ENCODE measurements at places on chromosomes 6 and 20. TPM values are rescaled to one million over a fixed set of nuclear protein-coding genes. Genes with fewer than 3 reads are reported as not detected.

The LY6G6F gene
- 7.7 TPM for total RNA-seq

The AKAP12 gene
- 0.31 TPM for total RNA-seq

The COL9A1 gene
- not detected for total RNA-seq

The RIPOR3 gene
- total RNA-seq: 0.42 TPM

The OR2B6 gene
- not detected for total RNA-seq

The HMGN3 gene
- total RNA-seq: 26.4 TPM

The DACT2 gene
- not detected for total RNA-seq

The WDR46 gene
- 19.4 TPM for total RNA-seq

The DDX43 gene
- 1.6 TPM for total RNA-seq

The PSORS1C2 gene
- not detected for total RNA-seq

The PERP gene
- total RNA-seq: 0.73 TPM

The TOP1 gene
- total RNA-seq: 26.2 TPM

The SPATA25 gene
- 0.52 TPM for total RNA-seq

The WFDC12 gene
- not detected for total RNA-seq

The TMEM217 gene
- 1.6 TPM for total RNA-seq

The CDC40 gene
- total RNA-seq: 63.3 TPM

The NKX2-4 gene
- total RNA-seq: not detected

The WFDC10B gene
- not detected for total RNA-seq

The POU3F2 gene
- under 0.01 TPM for total RNA-seq

The PPP1R3G gene
- total RNA-seq: 0.31 TPM

The POPDC3 gene
- not detected for total RNA-seq

The PSMB9 gene
- 18.7 TPM for total RNA-seq

The C20orf141 gene
- not detected for total RNA-seq

The PGBD1 gene
- total RNA-seq: 0.52 TPM

The FKBP1C gene
- total RNA-seq: 0.73 TPM

The VIP gene
- not detected for total RNA-seq

The KCNB1 gene
- total RNA-seq: under 0.01 TPM

The UTRN gene
- total RNA-seq: 318 TPM

The RPL10A gene
- total RNA-seq: 1,708 TPM

The OR2H2 gene
- under 0.01 TPM for total RNA-seq

The CYB5R4 gene
- total RNA-seq: 26.7 TPM

The PRSS16 gene
- total RNA-seq: 0.42 TPM

The NNAT gene
- not detected for total RNA-seq

The RAET1L gene
- total RNA-seq: 0.10 TPM

Measured in mononuclear cell (primary cell).